Substantia nigra (tissue), 51 donors: ENCODE measurements at places on chromosomes 5 and 9.

- no peak for DNase-seq
Observed at GRCh38 chr9:115815786-115816185, 337.8 kb upstream of the PAPPA start.

GRCh38 chr9:16062542-16063240 is 509.8 kb downstream of the CCDC171 start:
- DNase-seq, result no peak

DNA sequence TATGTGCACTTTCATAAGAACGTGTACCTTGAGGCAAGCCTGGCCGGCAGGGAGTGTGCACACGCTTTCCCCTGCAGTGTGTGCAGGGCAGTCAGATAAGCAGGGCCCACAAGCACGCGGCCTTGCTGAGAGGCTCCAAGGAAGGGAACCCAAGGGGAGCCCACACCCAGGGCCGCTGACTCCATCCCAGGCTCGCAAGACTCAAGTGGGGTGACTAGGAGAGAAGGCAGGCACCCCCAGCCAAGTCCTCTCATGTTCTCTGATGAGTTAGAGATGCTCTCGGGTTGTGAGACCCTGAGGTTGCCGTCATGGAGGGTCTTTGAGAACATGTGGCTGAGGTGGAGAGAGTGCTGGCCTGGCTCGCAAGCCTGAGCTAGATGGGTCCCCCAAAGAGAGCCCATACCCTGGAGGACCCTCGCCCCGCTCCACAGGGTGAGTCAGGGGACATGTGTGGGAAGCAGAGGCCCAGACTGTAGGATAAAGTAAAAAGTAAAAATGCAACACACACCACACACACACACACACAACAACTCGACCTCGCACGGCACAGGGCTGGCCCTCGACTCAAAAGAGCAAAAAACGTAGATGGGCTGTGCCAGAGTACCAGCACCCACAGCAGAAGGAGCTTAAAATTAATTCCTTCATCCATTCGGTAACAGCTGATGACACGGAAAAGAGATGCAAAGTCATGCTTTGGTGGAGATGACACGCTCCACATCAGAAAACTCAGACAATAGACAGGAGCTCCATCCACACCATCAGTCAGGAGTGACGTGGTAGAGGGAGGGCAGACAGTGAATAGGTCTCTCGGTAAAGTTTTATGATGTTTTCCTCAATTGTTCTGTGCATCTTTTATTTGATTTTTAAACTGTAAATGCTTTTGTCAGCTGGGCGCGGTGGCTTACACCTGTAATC is 54.8 kb upstream of the NKD2 start:
- DNase-seq, result no peak

GRCh38 chr5:58076483-58077257 is 383.2 kb downstream of the PLK2 start:
- no peak for DNase-seq

- DNase-seq, result peak; percentile 62
Observed at GRCh38 chr9:23587433-23587832, 238.6 kb downstream of the ELAVL2 start.

DNA sequence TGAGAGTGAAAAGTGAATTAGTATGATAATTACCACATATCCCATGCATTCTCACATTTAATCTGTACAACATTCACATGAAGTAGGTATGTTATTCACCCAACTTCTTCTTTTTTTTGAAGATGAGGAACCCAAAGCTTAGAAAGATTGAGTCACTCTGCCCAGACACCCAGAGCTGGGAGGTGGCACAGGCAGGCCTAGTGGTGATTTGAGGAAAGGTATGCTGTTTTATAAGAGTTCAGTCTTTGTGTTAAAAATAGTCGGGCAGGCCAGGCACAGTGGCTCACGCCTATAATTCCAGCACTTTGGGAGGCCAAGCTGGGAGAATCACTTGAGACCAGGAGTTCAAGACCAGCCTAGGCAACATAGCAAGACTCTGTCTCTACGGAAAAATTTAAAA is 285.3 kb downstream of the NR3C1 start:
- no peak for DNase-seq

DNA sequence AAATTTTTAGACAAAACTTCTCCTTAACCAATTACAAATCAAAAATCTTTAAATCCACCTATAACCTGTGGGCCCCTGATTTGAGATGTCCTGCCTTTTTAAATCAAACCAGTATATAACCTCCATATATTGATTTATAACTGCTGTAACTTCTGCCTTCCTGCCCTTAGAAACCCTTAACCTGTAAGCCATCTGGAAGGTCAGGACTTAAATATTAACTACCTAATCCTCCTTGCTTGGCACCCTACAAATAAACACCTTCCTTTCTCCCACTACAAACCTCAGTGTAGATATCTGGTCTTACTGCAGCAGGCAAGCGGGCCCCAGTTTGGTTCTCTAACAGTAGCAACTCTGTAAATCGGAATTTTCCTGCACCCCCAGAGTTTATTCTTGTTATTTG is 83.9 kb downstream of the MTREX start:
- no peak for DNase-seq

GRCh38 chr5:128276537-128277216 is 193.1 kb downstream of the SLC12A2 start:
- no peak for DNase-seq

DNA sequence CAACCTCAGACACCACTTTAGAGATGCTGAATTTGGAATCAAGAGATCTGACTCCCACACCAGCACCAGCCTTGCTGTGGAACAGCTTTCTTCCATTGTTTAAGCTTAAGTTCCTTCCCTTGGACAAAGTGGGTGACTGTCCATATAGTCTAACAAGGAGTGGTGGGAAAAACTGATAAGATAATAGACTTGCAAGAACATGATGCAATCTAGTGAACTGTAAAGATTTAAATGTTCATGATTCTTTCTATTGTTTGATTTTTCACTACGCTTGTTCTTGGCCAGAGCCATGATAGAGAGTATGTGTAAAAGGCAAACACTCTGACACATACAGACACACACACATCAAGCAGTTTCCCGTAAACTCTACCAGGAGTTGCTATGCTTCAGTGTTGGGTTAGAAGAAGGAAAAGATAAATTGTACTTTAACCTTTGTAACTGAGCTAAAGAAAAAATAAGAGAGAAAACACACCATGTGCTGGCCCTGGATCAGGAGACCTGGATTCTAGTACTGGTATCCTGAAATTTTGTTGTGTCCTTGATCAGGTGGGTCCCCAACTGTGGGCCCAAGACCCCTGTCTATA is 94.3 kb downstream of the PAPPA start:
- DNase-seq, result no peak

- DNase-seq, result no peak
Observed at GRCh38 chr5:143440448-143441115, 37.1 kb upstream of the NR3C1 start.

DNA sequence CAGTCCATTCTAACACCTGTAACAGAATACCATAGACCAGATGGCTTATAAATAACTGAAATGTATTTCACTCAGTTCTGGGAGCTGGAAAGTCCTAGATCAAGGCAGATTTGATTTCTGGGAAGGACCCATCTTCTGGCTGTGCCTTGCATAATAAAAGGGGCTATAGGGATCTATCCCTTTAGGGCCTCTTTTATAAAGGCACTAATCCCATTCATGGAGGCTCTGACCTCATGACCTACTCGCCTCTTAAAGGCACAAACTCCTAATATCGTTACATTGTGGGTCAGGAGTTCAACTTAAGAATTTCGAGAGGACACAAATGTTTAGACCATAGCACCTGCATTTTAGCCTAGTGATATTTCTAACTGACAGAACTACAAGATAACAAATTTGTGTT is 619.0 kb downstream of the CDH18 start:
- DNase-seq, result no peak

GRCh38 chr5:127958421-127959011 is 125.0 kb upstream of the SLC12A2 start:
- DNase-seq, result no peak

DNA sequence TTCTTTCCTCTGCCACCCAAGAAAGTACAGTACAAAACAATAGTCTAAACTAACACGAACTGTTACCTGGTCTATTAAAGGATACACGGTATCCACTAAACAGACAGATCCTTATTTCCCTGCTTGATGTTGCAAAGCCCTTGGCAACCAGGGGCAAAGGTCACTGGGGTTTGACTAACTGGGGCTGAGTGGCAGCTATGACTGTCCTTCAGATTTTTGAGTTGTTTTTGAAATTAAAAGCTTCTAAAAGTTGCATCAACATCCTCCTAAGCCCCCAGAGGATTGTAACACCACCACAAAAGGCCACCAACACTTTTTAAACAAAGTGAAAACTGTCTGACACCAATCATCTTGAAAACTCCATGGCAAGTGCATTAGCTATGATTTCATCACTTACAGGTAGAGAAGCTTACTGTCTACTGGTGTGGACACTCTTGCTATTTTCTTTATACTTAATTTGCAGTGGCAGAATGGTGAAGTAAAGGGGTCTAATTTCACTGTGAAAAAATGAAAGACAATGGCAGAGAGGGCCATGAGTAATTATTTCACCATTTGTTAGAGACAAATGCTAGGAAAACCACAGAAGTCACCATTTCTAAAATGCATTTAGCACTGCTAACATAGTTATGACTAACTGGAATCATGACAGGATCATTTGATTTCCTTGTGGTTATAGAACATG is 292.4 kb downstream of the EFNA5 start:
- DNase-seq, result no peak

DNA sequence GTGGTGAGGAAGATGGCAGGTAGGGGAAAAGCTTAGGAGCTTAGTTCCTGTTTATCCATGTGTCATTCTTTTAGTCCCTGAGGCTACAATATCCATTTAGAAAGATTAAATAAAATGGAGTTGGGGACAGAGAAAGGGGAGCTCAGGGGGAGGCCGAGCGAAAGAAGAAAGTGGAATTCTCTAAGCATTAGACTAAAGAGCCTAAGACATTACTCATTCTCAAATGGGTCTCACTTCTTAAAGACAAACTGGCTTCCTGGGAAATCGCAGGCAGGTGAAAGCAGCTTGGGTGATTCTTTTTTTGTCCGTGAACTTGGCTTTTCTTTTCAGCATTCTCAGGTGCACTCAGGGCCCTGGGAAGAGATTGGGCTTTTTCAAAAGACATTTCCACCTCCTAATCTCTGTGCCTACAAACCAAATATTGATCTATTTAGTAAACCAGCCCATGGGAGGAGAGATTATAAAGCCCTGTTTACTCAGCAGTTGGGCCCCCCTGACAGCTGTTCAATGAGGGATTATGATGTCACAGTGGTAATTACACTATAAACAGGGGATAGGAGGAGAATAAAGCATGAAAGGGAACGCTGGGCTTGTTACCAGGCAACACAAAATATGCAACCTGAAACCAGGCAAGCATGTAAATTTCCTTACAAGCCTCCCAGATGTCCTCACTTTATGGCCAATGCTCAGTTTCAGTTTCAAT is 584.0 kb downstream of the ACTL7B start:
- no peak for DNase-seq

GRCh38 chr5:34675857-34676256 is 19.7 kb downstream of the RAI14 start:
- DNase-seq, result no peak

DNA sequence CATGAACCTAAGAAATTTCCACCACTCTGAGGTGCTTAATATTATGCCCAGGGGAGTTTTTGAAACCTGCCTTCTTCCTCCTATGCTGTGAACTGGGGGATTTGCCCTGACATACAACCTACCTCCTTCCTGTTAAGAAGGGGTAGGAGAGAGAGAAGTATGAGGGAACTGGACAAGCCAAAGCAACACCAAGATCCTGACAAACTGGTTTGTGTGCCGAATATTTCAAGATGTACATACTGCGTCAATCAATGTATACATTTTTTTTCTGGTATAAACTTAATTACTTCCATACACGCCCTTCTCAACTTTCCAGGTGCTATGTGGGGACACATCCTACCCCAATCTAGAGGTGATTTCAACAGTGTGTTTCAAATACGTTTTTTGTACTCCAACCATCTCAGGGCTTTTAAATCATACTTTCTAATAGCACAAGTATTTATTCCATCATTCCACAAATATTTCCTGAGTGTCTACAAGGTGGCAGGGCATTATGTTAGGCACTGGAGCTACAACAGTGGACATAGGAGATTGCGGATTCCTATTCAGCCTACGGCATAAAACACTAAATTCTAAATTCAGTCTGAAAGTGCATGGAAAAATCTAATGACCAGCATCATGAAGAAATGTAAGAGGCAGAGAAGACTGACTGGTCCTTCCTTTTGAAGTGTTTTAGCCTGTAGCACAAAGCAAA is 70.1 kb upstream of the IFNK start:
- no peak for DNase-seq

GRCh38 chr5:125575891-125576505 is 829.6 kb upstream of the ZNF608 start:
- peak; percentile 5 for DNase-seq

GRCh38 chr9:14281136-14281795 is 32.7 kb downstream of the NFIB start:
- DNase-seq, result no peak

GRCh38 chr5:80034559-80034958 is 589 bp upstream of the THBS4 start:
- DNase-seq, result no peak

GRCh38 chr5:82183828-82184227 is 94.3 kb downstream of the RPS23 start:
- no peak for DNase-seq

DNA sequence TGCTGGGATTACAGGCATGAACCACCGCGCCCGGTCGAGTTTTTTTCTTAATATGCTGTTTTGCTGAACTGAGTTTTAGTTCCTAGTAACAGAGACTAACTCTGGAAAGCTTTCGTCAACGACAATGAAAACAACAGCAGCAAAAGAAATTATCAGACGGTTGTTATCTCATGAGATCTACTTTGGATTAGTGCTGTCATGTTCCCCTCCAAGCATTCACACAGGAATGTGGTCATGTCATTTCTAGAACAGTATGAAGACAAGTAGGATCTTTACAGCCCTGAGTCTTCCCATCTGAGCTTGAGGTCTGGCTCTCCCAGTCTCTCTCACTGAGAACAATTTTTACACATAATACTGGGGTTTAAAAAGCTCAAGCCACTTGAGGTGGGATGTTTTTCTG is 4.0 kb upstream of the ANKRD33B start:
- DNase-seq, result no peak

DNA sequence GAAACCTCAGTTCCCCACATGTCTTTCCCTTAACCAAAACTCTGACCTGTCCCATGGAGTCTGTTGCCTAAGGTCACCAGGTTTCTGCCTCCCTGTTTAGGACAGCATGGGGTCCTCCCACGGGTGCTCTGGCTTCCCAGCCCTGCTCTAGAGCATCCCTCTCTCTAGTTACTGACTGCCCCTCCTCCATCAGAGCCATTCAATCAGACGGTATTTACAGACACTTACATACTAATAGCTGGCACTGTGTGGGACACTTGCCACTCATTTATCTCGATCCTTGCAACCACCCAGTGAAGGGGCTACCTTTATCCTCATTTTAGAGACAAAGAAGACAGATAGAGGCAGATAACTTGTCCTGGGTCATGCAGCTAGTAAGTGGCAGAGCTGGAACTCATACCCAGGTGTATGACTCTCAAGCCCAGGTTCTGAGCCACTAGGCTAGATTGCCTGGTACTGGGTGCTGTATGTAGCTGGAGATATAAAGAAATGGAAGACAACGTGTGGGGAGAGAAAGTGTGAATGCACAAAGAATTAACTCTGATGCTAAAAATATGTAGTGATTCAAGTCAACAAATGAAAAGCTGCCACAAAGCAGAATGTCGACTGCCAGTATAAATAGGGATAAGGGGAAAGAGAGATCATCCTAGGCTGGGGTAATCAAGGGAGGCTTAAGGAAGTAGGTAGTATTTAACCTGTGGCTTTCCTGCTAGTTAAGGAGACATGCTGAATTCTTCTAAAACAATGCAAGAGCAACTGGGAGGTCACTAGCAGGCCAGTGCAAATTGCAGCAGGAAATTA is 52.5 kb upstream of the PDE8B start:
- DNase-seq, result no peak

- DNase-seq, result no peak
Observed at GRCh38 chr9:6415266-6415665, 2.3 kb downstream of the UHRF2 start.
